ENCODE measurements at places on chromosomes 2 and 18. TPM values are rescaled to one million over a fixed set of nuclear protein-coding genes. Genes with fewer than 3 reads are reported as not detected.

GRCh38 chr2:210527286-210527685 lies 29.1 kb upstream of the CPS1 start:
- DNase-seq, result no peak

- DNase-seq, result no peak
Measured at GRCh38 chr2:115913921-115914320, 1471.5 kb downstream of the DPP10 start.

DNA sequence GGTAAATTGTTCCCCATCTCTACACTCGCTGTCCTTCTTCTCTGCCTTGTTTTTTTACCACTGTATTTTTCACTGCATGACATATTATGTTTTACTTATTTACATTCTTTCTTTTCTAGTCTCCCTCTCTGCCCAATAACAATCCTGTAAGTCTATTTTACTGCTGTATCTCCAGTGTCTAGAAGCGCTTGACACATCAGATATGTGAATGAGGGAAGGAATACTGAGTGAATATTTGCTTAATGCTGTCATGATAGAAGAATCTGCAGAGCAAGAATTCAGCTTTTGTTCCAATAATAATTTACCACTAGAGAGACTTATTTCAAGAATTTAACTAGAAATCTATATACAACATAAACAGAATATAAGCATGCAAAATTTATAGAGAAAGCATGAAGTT lies 99.5 kb downstream of the GALNT13 start:
- DNase-seq, result no peak

Gene LRATD1
- 35.7 TPM for total RNA-seq
